Activated T-helper 1 cell treated with anti-CD3 and anti-CD28 coated beads, Interleukin-12 subunit alpha, Interleukin-12 subunit beta, Interleukin-2, Interleukin-4 antibody, amounts not matched to agents 30 ng/mL and 10 ng/mL and 1 ng/mL, durations not matched to agents 14 hours and 24 hours and 36 hours (primary cell): ENCODE measurements at places on chromosomes 12 and 14. TPM values are rescaled to one million over a fixed set of nuclear protein-coding genes. Genes with fewer than 3 reads are reported as not detected.

- DNase-seq: peak; percentile 11
These were observed 1004.4 kb downstream of the AACS start for GRCh38 chr12:126069549-126070165.

GRCh38 chr12:111035578-111036301 lies 115.4 kb upstream of the MYL2 start:
- no peak for DNase-seq

The KHNYN gene
- total RNA-seq: 65.9 and 72.0 TPM in 2 replicates

- no peak for DNase-seq
These were observed 1.4 kb downstream of the NIN start for GRCh38 chr14:50829489-50830043.

DNA sequence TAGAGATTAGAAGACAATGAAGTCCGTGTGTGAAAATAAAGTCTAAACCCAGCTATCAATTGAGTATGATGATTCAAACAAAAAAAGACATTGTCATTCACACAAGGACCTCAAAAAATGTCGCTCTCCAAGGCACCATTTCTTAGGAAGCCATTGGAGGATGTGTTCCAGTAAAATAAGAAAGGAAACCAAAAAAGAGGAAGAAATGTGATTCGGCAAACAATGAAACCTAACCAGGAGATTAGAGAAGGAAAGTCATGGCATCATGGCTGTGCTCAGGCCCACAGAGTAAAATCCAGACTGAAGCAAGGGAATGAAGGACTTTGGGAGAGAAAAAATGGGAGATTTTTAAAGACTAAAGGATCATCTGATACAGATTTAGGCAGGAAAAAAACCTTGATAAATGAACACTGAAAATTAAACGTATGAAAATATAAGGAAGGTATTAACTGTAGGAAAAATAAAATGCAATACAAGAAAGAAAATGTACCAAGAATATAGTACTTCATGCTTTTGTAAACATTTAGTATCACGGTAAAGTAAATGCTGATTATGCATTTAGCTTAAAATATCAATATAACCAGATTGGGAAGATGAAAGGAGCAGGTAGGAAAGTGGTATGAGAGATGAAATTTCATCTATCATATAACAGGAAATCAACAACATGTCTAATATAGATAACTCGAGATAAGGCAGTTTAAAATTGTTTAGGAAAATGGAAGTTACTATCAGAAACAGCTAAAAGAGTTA lies 38.2 kb upstream of the MTHFD1 start:
- no peak for DNase-seq

GRCh38 chr14:51716610-51717009 lies 64.9 kb downstream of the FRMD6 start:
- no peak for DNase-seq

The FICD gene
- 6.1 and 6.8 TPM in 2 replicates for total RNA-seq

DNA sequence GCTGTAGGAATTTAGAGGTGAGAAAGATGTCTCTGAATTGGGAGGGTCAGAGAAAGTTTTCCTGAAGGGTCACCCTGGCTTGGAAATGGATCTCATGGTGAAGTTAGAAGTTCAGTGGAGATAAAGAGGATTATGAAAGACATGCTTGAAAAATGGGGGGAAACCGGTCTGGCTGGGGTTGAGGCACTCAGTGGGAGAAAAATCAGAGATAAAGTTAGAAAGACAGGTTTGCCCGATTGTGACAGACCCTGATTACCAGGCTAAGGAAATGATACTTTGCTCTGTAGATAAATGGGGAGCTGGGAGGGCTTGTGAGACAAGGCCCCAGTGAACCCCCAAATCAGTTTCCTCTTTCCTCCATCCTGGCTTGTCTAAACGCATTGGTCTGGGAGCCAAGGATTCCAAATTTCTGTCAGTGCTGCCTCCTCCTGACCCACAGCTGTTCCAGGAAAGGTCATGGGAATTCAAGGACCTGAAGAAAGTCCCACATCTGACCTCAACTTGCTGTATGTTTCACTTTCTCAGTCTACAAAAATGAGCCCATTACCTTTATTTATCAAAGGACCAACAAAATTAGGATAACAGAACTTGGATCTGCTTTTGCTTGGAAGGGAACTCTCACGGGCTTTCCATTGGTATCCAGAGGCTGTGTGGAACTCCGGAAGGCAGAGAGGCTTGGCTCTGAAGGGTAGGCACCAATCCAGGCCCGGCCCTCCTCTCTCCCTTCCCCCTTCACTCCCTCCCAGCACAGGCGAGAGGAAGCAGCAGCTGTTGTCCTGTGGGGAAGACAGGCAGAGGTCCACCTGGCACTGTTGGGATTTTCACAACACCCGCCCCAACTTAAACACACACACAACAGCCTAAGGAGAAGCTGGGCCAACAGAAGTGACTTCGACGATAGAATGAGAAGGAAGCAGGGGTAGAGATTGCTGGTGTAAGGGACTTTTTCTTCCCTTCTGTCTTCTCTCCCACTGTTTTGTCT lies 3.4 kb upstream of the RNASE7 start:
- no peak for DNase-seq

GRCh38 chr14:68943107-68943506 lies 36.0 kb downstream of the ACTN1 start:
- DNase-seq: no peak

- no peak for DNase-seq
These were observed 335.6 kb downstream of the SNAPC1 start for GRCh38 chr14:62097824-62098223.

DNA sequence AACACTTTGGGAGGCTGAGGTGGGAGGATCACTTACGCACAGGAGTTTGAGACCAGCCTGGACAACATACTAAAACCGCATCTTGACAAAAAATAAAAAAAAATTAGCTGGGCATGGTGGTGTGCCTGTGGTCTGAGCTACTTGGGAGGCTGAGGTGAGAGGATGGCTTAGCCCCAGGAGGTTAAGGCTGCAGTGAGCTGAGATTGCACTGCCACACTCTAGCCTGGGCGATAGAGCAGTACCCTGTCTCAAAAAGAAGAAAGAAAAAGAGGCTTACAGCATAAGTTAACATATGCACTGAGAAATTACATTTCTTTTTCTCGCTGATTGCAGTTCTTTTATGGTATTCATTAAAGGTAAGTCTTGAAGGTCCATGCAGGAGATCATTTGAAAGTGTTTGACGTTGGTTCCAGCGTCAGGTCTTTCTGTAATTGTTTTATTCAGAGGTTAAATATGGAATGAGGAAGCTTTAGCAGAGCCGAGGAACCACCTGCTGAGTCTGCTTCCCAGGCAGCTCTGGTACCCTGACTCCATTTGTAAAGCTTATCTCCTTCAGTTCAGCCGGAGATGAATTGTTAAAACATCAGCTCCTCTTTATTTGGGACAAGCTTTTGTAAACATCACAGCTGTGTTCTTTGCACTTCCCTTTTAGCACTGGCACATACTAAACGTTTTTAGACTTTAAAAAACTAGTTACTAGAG lies 18.5 kb downstream of the SFSWAP start:
- DNase-seq: no peak

GRCh38 chr12:39915249-39915648 lies 190.6 kb downstream of the SLC2A13 start:
- DNase-seq: no peak

DNA sequence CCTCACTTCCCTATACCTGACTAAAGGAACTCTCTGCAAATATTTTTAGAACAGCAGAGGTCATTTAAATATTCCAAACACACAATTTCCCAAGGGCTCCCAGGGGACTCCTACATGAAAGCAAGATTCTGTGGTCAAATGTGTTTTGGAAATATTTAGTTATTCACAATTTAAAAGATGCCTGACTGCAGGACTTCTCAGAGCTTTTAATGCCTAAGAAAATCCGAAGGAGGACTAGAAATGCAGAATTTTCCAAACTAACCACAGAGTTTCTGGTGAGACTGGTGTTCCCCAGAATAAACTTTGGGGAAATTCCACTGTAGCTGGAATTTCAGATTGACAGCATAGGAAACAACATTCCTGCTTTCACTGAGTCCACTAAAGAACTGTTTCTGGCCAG lies 84.8 kb upstream of the MAP1LC3B2 start:
- no peak for DNase-seq

DNA sequence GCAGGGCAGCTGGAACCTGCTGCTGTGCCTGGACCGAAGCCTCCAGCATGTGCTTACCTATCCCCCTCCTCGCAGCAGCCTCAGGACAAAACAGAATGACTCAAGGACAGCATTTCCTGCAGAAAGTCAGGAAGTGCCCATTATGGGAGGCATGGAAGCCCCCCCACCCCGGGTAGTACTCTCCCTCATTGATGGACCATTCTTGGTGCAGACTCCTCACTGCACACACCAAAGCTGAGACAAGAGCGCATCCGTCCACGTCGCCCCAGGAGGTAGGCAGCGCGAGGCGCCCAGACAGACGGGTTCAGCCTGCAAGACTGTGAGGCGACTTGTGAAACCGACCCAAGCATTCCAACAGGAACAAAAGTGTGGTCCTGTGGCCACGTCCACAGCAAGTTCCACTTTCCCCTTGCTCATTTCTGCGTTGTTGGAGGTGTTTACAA lies 243.9 kb upstream of the ATXN7L3B start:
- no peak for DNase-seq

The KCNC2 gene
- not detected in 2 replicates for total RNA-seq

- DNase-seq: peak; percentile 8
These were observed 1.2 kb downstream of the ATP6V0A2 start for GRCh38 chr12:123713398-123713797.

The GPHN gene
- 38.5 and 43.5 TPM in 2 replicates for total RNA-seq

- no peak for DNase-seq
These were observed 129.1 kb upstream of the TBX3 start for GRCh38 chr12:114812858-114813761.

DNA sequence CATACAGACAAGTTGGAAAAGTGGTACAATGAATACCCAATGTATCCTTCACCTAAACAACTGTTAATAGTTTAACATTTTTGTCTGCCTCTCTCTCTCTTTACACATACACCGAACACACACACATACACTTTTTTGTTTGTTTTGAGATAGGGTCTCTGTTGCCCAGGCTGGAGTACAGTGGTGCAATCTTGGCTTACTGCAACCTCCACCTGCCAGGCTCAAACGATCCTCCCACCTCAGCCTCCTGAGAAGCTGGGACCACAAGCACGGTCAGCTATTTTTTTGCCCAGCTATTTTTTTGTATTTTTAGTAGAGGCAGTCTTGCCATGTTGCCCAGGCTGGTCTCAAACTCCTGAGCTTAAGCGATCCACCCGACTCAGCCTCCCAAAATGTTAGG lies 16.8 kb downstream of the ZCCHC8 start:
- DNase-seq: no peak

DNA sequence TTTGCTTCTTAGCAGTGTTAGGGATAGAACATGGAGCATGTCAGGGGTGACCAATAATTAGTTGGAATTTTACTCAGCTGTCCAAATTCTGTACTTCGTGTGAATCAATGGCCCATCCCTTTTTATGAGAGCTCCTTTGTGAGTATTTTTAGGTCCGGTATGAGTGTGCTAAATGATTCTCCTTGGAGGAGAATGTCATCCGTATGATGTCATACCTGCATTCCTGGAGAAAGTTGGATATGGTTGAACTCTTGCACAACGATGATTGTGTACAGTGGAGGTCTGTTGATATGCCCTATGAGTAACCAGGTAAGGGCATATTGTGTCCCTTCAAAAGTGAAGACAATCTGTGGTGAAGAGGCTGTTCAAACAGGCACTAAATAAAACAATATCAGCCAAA lies 400.8 kb downstream of the GXYLT1 start:
- DNase-seq: no peak

GRCh38 chr14:68147303-68147702 lies 327.7 kb downstream of the RAD51B start:
- DNase-seq: no peak

- DNase-seq: no peak
These were observed 7.5 kb downstream of the BTG1 start for GRCh38 chr12:92138144-92138543.

- no peak for DNase-seq
These were observed 19.4 kb downstream of the MAP3K9 start for GRCh38 chr14:70789961-70790360.

DNA sequence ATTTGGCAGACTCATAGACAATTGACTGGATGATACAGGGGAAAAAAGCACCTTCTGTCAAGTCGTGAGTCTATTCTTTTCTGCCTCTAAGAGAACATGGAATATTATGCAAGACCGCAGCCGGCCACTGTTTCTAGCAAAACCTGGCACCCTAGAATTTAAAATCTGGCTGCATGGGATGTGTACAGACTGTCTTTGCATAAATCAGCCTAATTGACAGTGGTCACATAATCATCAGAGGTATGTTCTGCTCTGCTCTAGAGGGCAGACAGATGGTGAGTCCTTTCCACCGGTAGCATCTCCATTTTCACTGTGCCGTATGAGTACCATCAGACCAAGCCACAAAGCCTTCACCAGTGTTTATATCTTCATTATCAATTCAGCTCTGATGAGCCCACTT lies 80.6 kb downstream of the KCNK10 start:
- no peak for DNase-seq

DNA sequence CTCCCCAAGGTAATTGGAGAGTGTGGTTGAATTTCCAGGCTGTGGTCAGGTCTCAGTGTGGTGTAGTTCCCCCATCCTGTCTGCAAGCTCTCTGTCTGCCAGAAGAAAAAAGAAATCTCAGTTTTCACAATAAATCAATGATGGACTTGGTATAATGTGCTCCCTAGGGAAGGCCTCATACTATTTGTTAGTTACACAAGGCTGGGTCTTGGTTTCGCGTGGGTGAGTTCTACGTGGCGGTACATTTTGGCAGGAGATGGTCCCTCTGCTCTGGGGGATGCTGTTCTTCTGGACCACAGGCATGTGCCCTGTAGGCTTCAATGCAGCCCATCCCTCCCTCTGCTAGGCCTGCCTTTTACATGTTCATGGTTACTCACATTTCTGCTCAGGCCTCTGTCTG lies 206.4 kb upstream of the PELI2 start:
- DNase-seq: no peak

DNA sequence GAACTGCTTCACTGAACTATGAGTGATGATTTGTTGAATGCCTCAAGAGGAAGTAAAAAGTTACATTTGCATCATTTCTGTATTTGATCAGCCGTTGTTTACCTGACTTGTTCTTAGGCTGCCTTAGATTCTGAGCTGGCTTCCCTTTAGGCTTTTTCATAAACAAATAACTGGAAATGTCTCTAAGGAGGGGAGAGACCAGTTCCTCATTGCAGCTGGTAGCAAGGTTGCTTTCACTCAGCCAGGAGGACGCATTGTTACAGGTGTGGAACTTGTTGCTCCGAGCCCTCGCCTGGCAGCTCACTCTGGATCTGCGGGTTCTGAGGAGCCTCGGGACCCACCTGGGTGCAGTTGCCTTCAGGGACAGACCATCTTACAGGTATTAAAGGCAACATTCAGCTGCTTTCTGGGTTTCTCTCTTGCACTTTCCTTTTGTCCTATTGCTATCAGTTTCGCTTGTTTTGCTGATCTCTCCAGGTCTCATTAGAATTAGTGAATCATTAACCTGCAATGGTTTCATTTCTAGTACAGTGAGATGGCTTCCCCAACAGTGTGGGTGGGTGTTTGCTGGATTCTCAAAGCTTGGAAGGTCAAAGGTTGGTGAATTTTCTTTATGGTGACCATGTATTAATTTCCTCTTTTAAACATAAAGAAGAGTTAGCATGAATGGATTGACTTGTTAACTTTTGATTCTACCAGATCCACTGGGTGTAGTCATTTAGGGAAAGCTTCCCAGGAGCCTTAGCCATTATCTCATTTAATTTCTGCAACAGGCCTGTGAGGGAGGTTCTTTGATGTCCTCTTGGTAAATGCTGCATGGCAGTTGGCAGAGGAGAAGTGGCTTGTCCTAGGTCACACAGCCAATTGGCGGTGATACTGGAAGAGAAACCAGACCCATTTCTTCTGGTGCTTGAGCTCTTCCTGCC lies at the start of gene PLEKHG7:
TSS of gene PLEKHG7 (plus strand) at position 236 of the 926 bp plus-strand sequence. CDS start 3,643 bp downstream, outside the sequence.
- DNase-seq: no peak
